ENCODE measurements at places on chromosomes 12 and 14.

DNA sequence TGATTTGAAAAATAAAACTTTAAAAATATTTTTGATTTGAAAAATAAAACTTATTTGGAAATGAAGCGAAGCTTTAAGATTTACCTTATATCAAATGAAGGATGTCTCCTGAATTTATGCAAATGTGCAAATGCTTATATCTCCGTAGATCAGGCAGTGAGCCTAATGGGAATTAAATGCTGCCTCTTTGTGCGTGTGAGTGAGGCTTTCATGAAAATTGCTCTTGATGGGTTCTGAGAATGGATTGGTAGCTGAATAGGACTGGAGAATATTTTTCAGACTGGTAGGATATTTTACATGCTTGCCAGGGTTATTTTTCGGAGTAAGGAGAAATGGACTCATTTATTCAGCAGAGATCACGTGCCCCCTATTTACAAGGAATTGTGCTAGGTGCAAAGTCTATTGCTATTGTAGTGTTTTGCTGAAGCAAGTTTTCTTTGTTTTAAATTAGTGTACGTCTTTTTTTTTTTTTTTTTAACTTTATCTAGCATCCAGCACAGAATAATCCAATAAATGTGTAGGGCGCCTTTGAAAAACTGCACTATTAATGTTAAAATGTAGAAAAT lies 2.4 kb downstream of the VRK1 start:
- DNase-seq = no peak

DNA sequence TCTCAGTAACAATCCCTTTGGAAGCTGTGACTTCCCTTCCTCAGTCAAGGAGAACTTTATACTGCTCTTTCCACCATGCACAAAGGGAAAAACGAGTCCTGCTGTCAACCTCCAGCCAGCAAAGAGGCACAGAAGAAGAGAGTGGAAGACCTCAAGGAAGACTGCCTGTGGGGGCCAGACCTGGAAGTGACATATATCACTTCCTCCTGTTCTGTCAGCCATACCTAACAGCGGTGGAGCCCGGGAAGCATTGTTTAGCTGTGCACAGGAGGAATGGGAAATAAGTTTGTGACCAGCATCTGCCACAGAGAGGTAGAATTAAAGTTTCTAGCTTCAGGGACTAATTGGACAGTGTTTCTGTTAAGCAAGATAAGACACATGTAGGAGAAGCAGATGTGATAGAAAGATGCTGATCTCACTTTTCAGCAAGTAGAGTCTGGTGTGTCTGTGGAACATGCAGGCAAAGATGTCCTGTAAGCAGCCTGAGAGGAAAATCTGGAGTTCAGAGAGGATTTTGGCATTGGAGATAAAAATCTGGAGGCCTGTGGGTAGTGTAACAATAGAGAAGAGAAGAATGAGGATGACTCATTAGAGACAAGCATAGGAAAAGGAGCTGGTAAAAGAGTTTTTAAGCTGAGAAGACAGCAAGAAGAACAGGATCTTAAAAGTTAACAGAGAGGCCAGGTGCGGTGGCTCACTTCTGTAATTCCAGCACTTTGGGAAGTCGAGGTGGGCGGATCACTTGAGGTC lies 141.6 kb upstream of the CPSF6 start:
- DNase-seq = no peak

DNA sequence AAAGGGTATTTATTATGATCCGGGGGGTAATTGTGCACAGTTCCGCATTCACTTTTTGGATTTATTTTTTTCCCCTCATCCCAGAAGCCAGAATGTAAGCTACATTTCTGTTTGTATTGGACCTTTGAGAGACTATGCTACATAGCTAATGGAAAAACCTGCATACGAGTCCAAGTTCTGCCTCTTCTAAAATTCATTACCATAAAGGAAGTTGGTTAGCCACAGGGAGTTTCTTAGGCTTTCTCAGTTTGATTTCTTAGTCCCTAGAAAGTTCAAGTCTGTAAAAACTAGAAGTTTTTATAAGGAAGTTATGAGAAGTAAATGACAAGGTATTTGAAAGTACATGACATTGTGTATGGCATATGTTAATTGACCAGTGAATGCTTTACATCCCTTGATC lies 138.7 kb downstream of the PDE3A start:
- DNase-seq = no peak

DNA sequence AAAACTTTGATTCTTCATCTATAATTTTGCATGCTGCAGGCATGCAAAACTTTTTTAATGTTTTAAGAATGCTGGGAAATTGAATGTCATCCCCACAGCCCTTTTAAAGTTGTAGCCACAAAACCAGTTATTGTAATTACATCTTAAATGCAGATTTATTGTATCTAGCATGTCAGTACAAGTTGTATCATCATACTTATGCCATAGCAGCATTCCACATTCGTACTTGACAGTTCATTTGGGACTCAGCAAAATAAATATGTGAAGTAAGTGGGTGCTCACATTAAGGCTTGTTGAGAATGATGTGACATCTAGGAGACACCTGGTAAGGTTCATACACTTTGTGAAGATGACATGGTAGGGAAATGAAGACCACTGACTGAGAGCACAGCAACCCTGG lies 44.0 kb upstream of the GZMB start:
- no peak for DNase-seq

GRCh38 chr14:64502887-64503433 lies 678 bp downstream of the ZBTB25 start:
- no peak for DNase-seq

DNA sequence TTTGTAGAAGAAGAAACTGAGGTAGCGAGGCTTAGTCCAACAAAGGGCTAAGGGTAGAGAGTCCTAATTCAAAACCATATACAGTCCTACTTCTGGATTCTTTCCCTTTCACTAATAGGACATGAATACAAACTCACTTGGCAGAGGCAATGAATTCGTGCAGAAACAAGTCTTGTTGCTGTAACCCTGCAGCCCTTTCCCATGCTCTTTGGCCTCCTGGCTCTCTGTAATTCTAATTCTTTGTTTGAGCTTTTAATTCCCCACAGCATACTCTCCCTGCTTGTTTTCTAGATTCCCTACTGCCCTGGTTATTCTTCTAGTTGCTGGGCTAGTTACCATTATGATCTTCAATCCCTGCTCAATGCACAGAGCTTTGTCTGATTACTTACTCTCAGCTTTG lies 381.4 kb downstream of the ETNK1 start:
- no peak for DNase-seq

- no peak for DNase-seq
These were observed 276.3 kb upstream of the CRY1 start for GRCh38 chr12:107369679-107370078.

- DNase-seq = no peak
These were observed 269.5 kb downstream of the FBXL14 start for GRCh38 chr12:1324910-1325309.

GRCh38 chr14:94677213-94677612 lies 65.0 kb downstream of the SERPINA3 start:
- DNase-seq = no peak

GRCh38 chr12:47939009-47939601 lies 24.3 kb upstream of the TMEM106C start:
- DNase-seq = no peak

GRCh38 chr14:90319634-90320541 lies 11.9 kb downstream of the NRDE2 start:
- DNase-seq = no peak

- no peak for DNase-seq
These were observed 27.6 kb downstream of the SAMD4A start for GRCh38 chr14:54594537-54594936.

GRCh38 chr14:51463461-51463860 lies 188.2 kb upstream of the FRMD6 start:
- DNase-seq = no peak

GRCh38 chr12:5000204-5000603 lies 43.5 kb upstream of the KCNA5 start:
- DNase-seq = peak; percentile 9

- DNase-seq = no peak
These were observed 17.2 kb downstream of the ZBTB42 start for GRCh38 chr14:104817930-104818713.

DNA sequence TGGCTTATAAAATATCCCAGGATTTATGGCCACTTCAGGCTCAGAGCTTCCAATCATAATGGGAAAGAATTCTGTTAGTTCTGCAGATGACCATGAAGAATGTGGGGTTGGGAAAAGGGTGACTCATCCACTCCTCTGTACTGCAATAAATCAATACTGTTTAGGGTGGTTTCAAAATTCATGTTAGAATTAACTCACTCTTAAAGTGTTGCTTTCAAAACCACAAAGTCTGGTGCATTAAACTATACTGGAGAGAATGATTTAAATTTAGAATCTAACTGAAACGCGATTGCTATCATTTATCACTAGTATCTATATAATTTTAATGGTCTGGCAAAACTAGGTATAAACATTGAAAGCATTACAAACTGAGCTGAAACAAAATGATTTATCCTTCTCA lies 798 bp downstream of the CCDC198 start:
- DNase-seq = no peak

- peak; percentile 26 for DNase-seq
These were observed 247.0 kb downstream of the PHLDA1 start for GRCh38 chr12:75784591-75784990.
